ENCODE measurements at places on chromosomes 2 and 18.

DNA sequence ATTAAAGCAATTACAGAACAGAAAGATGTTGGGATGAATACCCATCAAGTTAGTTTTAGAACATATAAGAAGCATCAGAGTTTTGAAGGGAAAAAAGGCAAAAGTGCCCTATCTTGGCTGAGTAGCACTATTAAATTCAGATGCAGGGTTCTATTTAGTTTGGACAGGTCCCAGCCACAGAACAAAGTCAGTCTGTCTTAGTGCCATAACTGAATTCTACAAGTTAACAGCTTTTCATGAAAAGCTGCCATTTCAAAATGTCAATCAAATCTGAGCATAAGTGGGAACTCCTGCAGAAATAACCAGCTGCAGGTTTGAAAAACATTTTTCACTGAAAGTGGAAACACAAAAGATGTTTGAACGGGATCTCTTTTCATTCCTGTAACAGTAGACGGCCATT is 160.4 kb downstream of the SRBD1 start:
- DNase-seq, result no peak

DNA sequence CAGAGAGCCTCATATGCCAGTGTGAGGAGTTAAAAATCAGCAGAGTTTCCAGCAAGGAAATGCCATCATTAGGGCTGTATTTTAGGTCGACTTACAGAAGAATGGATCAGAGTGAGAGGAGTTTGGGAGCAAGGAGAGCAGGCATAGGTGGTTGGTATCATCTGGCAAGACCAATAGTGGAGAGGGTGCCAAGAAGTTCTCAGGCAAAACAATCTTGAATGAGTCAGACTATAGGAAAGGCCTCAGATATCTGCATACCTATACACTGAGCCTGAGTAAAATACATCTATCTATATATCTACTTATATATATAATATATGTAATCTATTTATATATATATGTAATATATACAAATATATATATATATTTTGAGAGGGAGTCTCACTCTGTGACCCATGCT is 57.3 kb downstream of the TMEFF2 start:
- no peak for DNase-seq

DNA sequence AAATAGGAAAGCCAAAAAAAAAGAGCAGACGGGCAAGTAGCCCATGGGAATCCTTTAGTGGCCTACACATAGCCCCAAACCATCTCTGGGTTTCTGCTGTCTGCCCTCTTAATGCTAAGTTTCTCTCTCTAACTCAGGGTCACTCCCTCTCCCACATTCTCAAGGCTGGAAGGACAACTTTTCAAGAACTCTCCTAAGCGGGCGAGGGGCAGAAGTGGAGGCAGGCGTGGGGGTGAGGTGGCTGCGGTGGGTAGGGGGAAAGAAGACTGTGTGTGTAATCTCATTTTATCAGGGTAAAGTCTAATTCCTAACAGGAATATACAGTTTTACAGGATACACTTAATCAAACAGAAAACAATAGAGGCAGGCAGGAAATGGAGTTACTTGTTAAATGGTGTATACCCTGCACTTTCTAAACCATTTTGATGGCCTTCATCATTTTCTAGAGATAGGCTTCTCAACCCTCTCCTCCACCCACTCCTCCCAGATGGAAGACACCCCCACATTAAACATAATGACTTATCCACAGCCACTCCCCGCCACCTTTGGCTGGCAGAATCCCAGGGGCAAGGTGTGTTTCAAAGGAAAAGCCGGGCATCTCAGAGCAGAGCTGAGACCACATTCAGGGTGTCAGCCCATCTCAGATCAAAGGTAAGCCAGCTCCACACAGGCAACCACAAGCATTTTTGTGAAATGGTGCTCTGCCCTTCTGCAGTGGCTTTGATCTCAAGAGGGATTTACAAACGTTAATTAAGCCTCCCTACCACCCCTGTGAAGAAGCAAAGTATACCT is 6.8 kb downstream of the SMAD7 start:
- no peak for DNase-seq

GRCh38 chr18:41706301-41706700 is 248.7 kb upstream of the PIK3C3 start:
- DNase-seq, result no peak

GRCh38 chr2:24434541-24434940 is 56.5 kb upstream of the NCOA1 start:
- no peak for DNase-seq

DNA sequence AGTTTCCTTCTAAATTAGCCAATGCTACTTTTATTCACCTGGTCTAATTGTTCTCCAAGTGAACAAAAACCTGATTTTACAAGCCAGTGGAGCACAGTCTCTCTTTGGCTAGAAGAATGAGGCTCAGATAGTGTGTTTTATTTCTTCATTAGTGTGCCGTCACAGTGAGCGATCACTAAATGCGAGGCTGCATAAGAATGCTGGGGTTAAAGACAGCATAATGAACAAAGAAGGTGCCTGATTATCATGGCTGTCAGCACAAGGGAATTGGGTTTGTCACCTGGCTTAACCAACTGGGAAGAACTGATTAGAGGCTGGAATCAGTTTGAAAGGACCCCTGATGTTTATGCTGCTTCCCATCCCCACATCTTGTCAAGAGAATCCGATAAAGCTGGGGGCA is 76.4 kb downstream of the EPHA4 start:
- no peak for DNase-seq

DNA sequence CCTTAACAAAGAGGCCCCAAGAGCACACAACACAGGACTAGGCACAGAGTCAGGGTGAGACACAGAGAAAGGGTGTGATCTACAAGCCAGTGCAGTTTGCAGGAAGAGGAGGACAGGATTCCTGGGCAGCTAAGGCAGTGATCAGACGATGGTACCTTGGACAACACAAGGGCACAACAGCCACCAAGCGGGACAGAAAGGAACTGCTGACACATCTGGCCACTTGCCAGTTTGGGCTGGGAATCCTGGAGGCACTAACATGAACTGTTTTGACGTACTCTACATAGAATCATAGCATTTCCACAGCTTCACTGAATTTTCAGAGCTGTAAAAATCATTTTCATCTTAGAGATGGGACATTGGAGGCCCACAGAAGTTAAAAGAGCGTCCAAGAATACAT is 221.5 kb upstream of the SLC35G4 start:
- DNase-seq, result no peak

DNA sequence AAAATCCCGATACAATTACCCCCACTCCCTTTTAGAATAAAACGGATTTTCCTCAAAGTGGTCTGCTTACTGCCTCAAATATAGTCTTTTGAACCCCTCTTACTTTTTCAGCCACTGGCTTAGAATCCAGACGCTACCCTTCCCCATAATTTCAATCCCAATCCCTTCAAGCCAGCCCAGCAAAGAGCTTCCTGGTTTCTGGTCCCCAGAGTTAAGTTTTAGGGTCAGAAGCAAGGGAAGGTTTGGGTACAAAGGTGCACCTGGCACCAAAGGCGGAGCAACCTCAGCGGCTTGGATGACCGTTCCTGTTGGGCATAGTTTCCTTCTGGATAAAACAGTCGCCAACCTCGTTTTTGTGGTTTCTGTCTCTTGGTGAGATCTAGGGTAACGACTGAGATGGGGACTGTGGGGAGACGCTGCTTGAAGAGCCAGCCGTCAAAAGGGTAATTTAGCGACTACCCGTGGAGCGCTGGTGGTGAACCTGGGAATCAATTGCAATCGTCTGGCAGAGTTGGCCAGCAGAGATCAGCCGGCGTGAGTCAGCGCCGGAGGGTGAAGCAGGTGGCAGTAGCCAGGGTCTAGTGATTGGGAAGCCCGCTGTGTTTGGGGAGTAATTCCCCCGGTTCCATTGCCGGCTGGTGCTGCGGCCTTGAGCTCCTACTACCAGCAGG is 1.6 kb downstream of the FEV start:
- no peak for DNase-seq

DNA sequence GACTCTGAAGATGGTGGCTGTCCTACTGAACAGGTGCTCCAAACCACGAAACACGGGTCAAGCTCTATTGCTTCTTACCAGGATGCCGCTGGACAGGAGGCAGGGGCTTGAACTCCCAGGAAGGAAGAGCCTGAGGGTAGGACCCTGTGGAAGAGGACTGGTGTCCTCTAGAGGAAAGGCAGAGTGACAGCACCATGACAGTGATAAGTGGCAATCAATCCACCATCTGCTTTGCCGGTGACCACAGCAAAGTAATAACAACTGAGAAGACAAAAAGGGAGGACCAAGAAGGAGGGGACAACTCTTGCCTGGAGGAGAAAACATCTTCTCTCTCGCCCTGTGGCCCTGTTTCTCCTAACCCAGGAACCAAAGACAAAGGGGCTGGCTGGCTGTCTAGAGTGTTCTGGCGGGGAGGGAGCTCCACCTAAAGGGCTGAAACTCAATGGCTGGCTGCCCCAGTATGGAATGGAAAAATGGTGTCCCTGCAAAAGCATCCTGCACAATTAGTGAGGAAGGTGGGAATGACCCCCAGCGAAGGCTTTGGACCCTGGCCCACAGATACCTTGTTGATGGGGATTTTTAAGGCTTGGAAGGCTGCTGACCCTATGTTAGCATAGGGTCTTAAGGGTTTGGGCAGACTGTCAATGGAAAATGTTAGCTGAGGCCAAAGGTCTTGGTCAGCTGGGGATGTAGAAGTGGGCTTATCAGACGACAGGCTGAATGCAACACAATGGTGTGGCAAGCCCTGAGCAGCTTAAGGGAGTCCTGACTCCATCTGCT is 35.4 kb downstream of the PROC start:
- no peak for DNase-seq

- no peak for DNase-seq
Measured at GRCh38 chr18:24826605-24827004, 366.2 kb downstream of the HRH4 start.

GRCh38 chr18:48193521-48194492 is 215.4 kb downstream of the ZBTB7C start:
- DNase-seq, result no peak

DNA sequence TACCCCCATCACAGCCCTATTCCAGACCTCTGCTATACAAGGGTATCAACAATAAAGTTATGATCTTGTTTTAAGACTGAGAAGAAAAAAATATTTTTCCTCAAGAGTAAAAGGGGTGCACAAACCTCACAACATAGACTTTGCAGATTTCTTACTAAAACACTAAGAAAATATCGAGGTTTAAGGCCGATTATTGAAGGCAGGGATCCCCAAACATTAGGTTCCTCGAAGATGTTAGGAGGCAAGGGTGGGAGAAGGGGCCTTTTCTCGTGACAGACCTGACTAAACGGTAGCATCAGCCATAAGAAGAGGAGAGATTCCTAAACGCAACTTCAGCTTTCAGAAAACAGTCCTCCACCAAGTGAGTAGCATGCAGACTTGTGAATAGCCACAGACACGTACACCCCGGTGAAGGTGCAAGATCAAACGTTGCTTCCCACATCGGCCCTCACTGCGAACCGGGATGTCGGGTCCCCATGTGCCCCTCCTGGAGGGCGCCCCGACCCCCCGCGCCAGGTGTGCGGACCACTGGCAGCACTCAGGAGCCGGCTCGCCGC is 678 bp downstream of the PIAS2 start:
- DNase-seq, result peak; percentile 59

DNA sequence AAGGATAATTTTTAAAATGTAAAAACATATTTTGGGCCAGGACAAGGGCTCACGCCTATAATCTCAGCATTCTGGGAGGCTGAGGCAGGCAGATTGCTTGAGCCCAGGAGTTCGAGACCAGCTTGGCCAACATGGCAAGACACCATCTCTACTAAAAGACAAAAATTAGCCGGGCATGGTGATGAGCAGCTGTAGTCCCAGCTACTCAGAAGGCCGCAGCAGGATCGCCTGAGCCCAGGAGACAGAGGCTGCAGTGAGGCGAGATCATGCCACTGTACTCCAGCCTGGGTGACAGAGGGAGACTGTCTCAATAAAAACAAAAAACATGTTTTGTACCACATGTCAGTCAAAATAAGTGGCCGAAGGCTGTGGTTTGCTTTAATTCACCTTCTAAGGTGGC is 122.5 kb downstream of the HDAC4 start:
- DNase-seq, result no peak

- DNase-seq, result peak; percentile 29
Measured at GRCh38 chr2:224284134-224284946, 117.6 kb downstream of the FAM124B start.

DNA sequence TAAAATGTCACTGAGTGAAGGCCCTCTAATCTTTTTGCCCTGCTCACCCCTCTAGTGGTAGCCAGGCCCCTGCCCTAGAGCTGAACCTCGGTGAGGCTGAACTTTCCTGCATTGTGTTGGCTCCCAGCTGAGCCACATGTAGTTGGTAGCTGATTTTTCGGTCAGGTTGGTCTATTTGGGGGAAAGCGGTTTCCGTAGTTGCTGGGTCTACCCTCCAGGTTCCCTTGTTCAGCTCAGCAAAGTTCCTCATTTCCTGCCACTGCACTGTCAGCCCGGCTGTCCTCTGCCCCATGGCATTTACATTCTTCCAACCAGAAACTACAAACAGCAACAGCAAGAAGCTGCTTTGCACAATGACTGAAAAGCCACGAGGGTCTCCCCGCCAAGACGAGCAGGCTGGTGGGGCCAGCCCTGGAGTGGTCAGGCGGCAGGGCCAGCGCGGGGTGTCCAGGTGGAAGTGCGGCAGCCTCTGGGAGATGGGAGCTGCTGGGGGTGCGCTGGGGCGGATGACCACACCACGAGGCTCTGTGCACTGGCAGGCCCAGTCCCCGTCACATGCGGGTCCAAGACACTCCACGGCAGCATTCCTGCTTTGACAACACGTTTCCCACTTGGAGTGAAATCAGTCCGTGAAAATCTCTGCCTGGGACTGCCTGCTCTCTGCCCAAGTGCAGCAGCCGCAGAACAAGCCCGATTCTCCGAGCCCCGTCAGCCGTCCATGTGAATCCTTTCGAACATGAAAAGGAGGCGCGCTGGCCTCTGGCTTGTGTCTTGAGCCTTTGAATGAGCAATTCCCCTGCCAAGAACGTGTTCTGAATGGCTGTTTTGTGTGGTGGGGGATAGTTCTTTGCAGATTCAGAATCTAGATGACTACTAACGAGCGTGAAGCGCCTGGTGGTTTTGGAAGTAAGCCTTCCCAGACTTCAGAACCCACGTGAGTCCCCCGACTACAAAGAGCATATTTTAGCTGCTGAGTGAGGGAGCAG is 159.4 kb downstream of the ASB1 start:
- DNase-seq, result no peak
